A673 (cell line): ENCODE measurements at places on chromosomes 2 and 18. TPM values are rescaled to one million over a fixed set of nuclear protein-coding genes. Genes with fewer than 3 reads are reported as not detected.

Gene IGFBP5
- total RNA-seq, result 5.4 and 7.1 TPM in 2 replicates

Gene MPHOSPH10
- total RNA-seq, result 56.4 and 66.3 TPM in 2 replicates

Gene TNS1
- 88.9 and 99.6 TPM in 2 replicates for total RNA-seq

Gene KLHL30
- 0.09 TPM in 1 of 2 replicates, not detected in the other for total RNA-seq

Gene TMEM247
- total RNA-seq, result not detected in 2 replicates

Gene PSMA8
- total RNA-seq, result not detected in 2 replicates

GRCh38 chr2:181774685-181775084 is 94.4 kb upstream of the NEUROD1 start:
- H3K4me1 ChIP-seq, result peaks cover 34% of the 10 kb centered on the region
- no peak overlapping the region for H3K4me3 ChIP-seq
- DNase-seq, result no peak

- H3K4me3 ChIP-seq, result no peak overlapping the region
- peaks cover 48% of the 10 kb centered on the region for H3K36me3 ChIP-seq
- no peak overlapping the region for H3K27ac ChIP-seq
- no peaks in the 10 kb centered on the region for H3K27me3 ChIP-seq
- H3K4me1 ChIP-seq, result no peaks in the 10 kb centered on the region
- no peak for DNase-seq
Observed at GRCh38 chr2:101837354-101837753, 139.8 kb downstream of the MAP4K4 start.

DNA sequence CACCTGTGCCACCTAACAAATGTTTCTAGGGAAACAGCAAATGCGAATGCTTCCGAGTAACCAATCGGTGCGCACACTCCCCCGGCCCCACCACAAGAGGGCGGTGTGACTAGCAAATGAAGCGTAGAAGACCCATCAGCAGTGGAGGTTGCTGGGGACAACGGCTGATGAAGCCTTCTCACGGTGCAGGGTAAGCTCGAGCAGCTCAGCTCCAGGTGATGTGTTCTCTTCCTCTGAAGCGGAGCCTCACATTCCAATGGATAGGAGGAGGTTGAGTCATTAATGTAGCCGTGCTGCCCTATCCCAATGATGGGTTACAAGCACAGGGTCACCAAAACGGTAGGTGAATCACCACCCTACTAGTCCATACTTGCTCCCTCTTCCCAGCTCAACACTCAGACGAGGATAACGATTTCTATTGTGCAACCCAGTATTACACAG is 127.6 kb upstream of the TWIST2 start:
- no peak overlapping the region for H3K27ac ChIP-seq
- peaks cover 9% of the 10 kb centered on the region for H3K27me3 ChIP-seq
- H3K4me1 ChIP-seq, result no peaks in the 10 kb centered on the region
- no peaks in the 10 kb centered on the region for H3K36me3 ChIP-seq
- DNase-seq, result peak; percentile 52

- no peaks in the 10 kb centered on the region for H3K27me3 ChIP-seq
- H3K27ac ChIP-seq, result no peak overlapping the region
- H3K4me1 ChIP-seq, result no peaks in the 10 kb centered on the region
- no peaks in the 10 kb centered on the region for H3K36me3 ChIP-seq
Observed at GRCh38 chr2:200786423-200786822, 25.3 kb upstream of the BZW1 start.

- peaks cover 19% of the 10 kb centered on the region for H3K4me1 ChIP-seq
- no peaks in the 10 kb centered on the region for H3K27me3 ChIP-seq
- H3K36me3 ChIP-seq, result no peaks in the 10 kb centered on the region
- H3K27ac ChIP-seq, result no peak overlapping the region
- DNase-seq, result no peak
Observed at GRCh38 chr18:28804512-28805202, 627.7 kb upstream of the CDH2 start.

DNA sequence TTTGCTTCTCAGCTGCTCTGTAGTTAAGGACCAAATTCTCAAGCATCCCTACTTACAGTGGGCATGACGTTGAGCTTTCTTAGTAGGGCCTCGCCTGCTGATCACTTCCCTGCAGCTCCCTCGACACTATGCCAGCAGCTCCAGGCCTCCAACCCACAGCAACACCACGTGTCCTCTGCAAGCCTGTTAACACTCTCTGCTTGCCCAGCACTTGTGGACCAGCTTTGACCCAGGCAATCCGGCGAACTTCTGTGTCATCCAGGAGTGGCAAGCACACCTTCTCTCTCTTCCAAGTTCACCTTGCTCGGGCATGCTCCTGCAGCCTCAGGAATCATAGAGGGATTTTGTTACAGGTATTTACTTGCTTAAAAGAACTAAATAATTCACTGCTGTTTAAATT is 138.6 kb upstream of the FHL2 start:
- H3K36me3 ChIP-seq, result no peaks in the 10 kb centered on the region
- no peak overlapping the region for H3K27ac ChIP-seq
- H3K4me3 ChIP-seq, result no peak overlapping the region

DNA sequence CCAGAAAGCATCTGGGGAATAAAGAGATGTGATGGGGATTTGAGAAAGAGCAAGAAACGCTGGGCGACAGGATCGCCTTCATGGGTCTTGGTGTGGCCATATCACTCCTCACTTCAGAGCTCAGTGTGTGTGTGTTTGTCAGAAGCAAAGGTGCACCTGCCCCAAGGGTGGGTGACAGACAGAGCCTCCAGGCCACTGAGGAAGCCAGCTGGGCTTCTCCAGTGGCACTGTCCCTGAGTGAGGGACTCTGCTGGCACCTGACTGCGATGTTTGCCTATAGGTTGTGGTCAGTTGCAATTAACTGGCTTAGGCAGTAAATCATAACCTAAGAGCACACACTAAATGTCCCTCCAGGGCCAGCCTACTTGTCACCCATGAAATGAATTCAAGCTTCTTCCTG is 23.5 kb upstream of the GNAL start:
- no peak overlapping the region for H3K27ac ChIP-seq
- DNase-seq, result no peak
- H3K36me3 ChIP-seq, result no peaks in the 10 kb centered on the region

DNA sequence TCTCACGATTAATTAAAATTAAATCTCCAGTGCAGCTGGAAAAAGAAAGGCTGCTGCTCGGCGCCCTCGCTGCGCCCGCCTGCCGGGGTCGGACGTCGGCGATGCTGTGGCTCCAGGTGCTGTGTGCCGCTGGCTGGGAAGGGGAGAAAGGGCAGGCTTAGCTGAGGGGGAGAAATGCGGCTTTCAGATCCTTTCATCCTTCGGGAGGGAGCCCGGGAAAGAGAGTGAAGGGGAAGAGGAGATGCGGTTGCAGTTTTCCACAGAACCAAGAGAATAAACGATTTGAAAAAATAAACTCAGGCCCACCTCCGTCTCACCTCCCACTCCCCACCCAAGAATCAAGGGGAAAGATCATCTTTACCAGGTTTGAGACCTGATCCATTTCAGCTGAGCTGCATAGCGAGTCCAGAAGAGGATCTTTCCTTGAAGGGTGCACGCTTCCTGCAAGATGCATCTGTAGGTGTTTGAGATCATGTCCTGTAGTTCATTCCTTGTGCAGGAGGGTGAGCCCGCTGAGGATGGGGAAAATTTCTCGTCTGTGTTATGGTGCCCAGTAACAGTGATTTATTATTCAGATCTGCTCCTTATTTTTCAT is 495 bp downstream of the TMEM169 start:
- H3K27ac ChIP-seq, result no peak overlapping the region
- no peaks in the 10 kb centered on the region for H3K36me3 ChIP-seq
- peaks cover 11% of the 10 kb centered on the region for H3K4me1 ChIP-seq
- H3K4me3 ChIP-seq, result peak overlapping the region; percentile 76

DNA sequence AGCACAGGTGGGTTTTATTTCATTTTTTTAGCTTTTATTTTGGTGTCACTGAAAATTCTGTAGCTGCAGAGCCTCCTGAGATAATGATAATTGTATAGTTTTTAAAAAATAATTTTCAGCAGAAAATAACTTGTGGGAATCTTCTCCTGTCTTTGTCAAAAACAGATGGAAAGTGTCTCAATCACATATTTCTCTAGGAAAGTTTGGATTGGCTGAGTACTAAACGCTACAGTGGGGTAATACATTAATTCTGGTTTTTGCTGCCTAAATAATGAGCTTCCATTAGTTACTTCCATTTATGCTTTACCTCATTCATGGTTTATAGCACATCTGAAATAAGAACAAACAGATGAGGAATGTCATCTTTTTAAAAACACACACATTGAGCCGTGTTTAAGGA is 2.2 kb downstream of the TWIST2 start:
- DNase-seq, result no peak
- no peak overlapping the region for H3K27ac ChIP-seq
- no peaks in the 10 kb centered on the region for H3K36me3 ChIP-seq
- no peak overlapping the region for H3K4me3 ChIP-seq
- peaks cover 99% of the 10 kb centered on the region for H3K27me3 ChIP-seq
- H3K4me1 ChIP-seq, result no peaks in the 10 kb centered on the region

DNA sequence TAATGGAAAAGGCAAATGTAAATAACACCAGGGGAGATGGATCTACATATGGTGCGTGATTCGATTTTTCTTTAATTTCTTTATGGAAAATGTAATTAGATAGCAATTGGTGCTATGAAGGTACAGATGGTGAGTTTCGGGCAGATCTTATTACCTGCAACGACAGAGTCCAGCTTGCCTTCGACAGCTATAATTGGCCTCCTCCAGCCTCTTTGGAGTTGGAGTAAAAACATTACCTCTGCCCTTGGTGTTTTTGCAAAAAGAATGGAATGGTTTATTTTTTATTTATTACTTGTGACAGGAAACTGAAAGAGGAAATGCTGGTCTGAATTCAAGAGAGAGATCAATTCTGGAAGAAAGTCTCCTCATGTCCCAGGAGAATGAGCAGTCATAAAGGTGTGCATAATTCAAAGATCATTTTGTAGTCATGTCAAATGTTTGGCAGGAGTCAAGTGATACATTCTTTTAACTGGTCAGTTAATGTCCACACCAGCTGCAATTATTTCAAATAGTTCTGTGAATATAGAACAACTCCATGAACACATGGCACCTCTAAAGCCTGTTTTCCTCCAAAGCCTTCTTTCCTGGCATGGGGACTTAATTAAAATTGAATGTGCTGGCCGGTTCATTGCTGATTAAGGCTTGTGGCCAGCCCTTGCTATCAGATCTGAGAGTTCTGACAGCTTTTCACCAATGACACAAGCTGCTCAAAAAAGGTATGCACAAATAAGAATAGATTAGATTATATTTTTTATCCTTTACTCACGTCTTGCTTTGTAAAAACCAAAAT is 46.9 kb upstream of the KCNH7 start:
- no peaks in the 10 kb centered on the region for H3K36me3 ChIP-seq
- H3K4me1 ChIP-seq, result peaks cover 8% of the 10 kb centered on the region
- no peaks in the 10 kb centered on the region for H3K27me3 ChIP-seq

DNA sequence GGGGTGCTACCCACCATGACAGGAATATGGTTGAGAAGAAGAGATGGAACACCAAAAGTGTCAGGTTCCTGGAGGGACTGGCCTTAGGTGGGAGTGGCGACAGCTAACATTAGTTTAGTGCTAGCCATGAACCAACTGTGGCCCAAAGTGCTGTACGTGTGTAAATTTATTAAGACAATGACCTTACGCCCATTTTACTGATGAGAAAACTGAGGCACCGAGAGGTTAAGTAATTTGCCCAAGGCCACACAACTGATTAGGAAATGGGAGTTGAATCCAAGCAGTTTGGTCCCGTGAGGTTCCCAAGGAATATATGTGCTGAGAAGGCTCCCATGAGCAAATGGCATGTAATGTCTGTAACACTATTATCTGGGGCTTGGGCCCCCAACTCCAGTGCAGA is 109.5 kb upstream of the SLC1A4 start:
- no peak overlapping the region for H3K27ac ChIP-seq
- DNase-seq, result no peak
- no peaks in the 10 kb centered on the region for H3K36me3 ChIP-seq
- H3K27me3 ChIP-seq, result no peaks in the 10 kb centered on the region
- no peak overlapping the region for H3K4me3 ChIP-seq

DNA sequence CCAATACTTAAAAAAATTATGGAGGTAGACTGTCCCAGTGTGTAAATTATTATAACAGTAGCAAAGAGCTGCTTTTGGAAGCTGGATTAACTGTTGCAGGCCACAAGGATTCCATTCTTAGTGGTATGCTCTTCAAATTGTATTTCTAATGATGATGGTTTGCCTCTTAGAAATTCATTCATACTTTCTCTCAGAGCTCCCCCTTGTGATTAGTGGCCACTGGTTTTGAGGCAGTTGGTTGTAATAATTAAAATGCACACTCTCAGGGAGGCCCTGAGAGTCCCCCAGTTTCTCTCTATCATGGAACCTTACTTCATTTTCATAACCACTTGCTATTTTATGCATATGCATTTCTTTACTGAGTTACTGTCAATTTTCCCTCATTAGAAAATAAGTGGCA is 122.5 kb downstream of the PLA2R1 start:
- no peak overlapping the region for H3K27ac ChIP-seq
- no peak overlapping the region for H3K4me3 ChIP-seq
- peak; percentile 44 for DNase-seq
- H3K4me1 ChIP-seq, result no peaks in the 10 kb centered on the region
- H3K36me3 ChIP-seq, result no peaks in the 10 kb centered on the region

- H3K4me3 ChIP-seq, result no peak overlapping the region
- no peak for DNase-seq
- H3K36me3 ChIP-seq, result no peaks in the 10 kb centered on the region
Observed at GRCh38 chr2:230991598-230991997, 4.3 kb upstream of the SPATA3 start.

DNA sequence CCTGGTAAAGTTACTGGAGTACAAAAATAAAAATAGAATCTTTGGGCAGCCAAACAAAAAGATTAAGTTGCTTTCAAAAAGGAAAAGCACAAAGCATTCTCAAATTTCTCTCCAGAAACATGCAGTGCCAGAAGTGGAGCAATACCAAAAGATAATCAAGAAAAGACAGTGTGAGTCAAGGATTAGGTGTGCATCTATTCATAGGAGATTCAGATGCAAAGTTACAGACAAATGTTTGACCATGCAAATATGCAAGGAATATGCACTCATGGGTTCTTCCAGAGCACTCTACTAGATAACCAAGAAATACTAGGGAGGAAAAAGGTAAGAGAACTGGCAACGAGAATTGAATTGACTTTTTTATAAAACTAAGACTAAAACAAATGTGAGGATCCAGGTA is 51.8 kb upstream of the CDH20 start:
- H3K4me1 ChIP-seq, result no peaks in the 10 kb centered on the region
- no peak for DNase-seq
- H3K4me3 ChIP-seq, result no peak overlapping the region
- H3K36me3 ChIP-seq, result no peaks in the 10 kb centered on the region

DNA sequence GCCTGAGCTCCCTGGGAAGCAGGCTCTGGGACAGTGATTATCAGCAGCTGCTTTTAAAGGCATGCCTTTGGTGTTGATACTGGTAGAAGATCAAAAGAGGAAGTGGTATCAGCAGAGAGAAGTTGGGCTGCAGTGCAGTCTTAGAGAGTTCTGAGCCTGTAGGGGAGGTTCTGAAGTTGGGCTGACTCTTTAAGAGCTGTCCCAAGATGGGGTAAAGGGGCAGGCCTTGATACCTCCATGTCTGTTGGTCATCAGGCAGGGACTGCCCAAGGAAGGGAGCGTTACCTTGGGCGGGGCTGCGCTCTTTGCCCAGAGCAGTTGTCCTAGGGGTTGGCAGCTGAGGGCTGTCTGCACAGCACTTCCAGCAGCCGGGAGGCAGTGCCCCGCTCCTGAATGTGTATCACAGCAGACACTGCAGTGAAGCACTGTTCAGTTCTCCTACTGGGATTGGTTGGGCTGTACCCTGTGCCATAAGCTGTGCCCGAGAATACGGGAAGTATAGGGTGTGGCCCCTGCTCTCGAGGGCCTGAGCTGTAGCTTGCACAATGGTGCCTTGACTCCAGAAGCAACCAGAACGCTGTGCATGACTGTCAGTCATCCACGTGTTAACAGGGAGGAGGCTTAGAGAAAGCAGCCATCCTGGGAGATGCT is 177.0 kb downstream of the CTIF start:
- DNase-seq, result no peak
- H3K36me3 ChIP-seq, result no peaks in the 10 kb centered on the region
- H3K4me1 ChIP-seq, result no peaks in the 10 kb centered on the region
- no peak overlapping the region for H3K4me3 ChIP-seq
